GM12878 (cell line): ENCODE measurements at places on chromosomes 5 and 9. TPM values are rescaled to one million over a fixed set of nuclear protein-coding genes. Genes with fewer than 3 reads are reported as not detected.
A peak's percentile ranks its signal among the peaks of the same experiment; 100 is the strongest.

The CCDC183 gene
- total RNA-seq, result 0.27 TPM in 1 of 2 replicates, not detected in the other

The RAD50 gene
- 43.7 and 48.6 TPM in 2 replicates for total RNA-seq

The TOR1A gene
- total RNA-seq, result 31.1 and 34.0 TPM in 2 replicates

The GRM6 gene
- total RNA-seq, result not detected in 2 replicates

- no peak overlapping the region for H3K4me3 ChIP-seq
- no peaks in the 10 kb centered on the region for H3K36me3 ChIP-seq
- no peak overlapping the region for H3K27ac ChIP-seq
Measured at GRCh38 chr5:74648835-74649293, 8.3 kb upstream of the ENC1 start.

DNA sequence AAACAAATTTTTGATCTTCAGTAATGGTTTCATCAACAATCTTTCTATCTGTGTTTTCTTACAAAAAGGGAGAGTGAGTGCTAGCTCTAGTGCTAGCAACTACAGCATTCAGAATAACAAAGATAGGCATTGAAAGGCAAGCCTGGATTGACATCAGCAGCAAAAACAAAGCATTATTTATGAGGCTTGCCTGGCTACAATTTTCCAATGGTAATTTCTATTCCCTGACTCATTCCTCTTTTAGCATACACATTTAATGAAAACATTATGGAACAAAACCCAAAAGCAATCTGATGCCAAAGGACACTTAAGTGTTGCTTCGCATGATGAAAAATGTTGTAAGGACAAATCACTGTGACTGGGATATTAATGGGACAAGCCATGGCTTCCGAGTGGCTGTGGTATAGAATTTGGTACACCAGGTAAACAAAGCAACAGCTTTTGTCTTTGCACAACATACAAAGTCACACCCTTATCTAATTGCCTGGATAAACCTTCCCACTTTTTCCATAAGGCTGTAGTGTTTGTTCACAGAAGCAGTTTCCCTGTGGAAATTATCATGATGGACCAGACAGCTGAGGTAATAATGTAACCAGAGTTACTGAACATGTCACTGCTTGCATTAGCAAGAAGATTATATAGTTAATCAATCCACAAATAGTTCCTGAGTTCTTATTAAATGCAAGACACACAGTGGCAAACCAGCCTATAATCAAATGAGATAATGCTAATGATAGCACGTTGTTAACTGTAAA lies 179.8 kb upstream of the EDIL3 start:
- no peaks in the 10 kb centered on the region for H3K27me3 ChIP-seq
- H3K27ac ChIP-seq, result no peak overlapping the region
- H3K4me3 ChIP-seq, result no peak overlapping the region
- no peaks in the 10 kb centered on the region for H3K36me3 ChIP-seq
- no peak for DNase-seq

DNA sequence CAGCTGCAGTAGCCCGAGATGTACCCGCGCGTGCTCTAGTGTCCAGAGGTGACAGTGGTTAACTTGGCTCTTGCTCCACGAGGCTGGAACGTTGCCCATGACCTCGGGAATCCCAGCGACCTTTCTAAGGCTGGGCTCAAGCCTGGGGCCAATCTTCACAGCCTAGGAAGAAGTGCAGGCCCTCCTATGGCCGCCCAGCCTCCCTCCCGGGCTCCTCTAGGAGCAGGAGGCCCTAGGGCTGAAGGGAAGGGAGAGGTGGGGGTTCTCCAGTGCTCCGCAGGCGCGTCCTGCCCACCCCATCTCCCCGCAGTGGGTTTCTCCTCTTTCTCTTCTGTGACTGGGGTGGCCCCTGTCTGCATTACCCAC lies 13.3 kb downstream of the NR2F1 start:
- no peak overlapping the region for H3K27ac ChIP-seq
- H3K36me3 ChIP-seq, result no peaks in the 10 kb centered on the region
- no peak for DNase-seq
- no peaks in the 10 kb centered on the region for H3K4me1 ChIP-seq

- peak; percentile 73 for DNase-seq
- H3K36me3 ChIP-seq, result no peaks in the 10 kb centered on the region
- peaks cover 4% of the 10 kb centered on the region; the same call in 1 of the 2 replicates for H3K4me1 ChIP-seq
- H3K27ac ChIP-seq, result no peak overlapping the region
- H3K4me3 ChIP-seq, result peak overlapping the region; percentile 41; the same call in 1 of the 2 replicates
Measured at GRCh38 chr9:127698985-127699670, 7.7 kb upstream of the CFAP157 start.

DNA sequence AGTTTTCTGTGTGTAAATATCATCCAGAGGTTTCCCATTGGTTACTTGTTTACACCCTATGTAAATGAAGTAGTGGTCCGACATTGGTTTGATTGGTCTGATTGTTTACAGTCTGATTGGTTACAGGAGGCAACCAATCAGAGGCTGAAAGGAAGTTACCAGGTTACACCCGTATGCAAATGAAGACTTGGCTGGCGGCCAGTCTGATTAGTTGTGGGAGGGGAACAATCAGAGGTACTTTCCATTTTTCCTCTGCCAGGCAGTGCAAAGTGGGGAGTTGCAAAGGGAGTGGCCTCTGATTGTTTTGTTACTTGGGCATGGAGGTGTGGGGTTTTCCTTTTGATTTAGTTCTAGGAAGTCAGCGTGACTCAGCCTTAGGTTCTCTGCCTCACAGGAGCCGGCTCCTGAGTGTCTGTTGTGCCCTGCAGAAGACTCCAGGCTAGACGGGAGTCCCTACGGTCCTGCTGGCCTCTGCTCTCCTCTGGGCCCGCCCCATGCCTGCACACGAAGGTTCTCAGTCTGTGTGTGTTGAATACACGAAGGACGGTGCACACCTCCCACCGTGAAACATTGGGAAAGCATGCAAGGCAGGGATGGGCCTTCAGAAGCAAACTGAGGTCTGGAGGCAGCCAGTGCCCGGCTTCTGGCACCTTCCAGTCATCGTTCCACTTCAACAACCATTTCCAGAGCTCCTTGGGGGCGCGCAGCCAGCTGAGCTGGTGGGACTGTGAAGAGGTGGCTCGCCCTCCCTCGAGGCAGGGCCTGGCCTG lies 42.9 kb downstream of the OLFM1 start:
- DNase-seq, result peak; percentile 13
- H3K4me1 ChIP-seq, result no peaks in the 10 kb centered on the region
- H3K27me3 ChIP-seq, result no peaks in the 10 kb centered on the region
- H3K4me3 ChIP-seq, result no peak overlapping the region
- H3K36me3 ChIP-seq, result no peaks in the 10 kb centered on the region
- no peak overlapping the region for H3K27ac ChIP-seq

DNA sequence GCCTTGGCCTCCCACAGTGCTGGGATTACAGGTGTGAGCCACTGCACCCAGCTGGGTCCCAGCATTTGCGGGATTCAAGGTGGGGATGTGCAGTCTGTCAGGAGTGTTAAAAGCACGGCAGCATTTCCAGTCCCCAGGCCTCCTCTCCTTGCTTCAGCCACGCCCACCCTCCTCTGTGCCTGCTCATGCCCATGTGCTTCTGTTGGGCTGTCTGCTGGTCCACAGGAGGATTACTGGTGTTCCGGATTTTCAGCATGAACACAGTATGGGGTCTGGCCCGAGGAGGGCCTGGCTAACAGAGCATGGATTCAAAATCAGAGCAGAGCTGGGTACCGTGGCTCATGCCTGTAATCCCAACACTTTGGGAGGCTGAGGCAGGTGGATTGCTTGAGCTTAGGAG lies 5.5 kb downstream of the ARRDC1 start:
- DNase-seq, result no peak
- peaks cover 11% of the 10 kb centered on the region for H3K4me1 ChIP-seq
- no peak overlapping the region for H3K27ac ChIP-seq
- no peak overlapping the region for H3K4me3 ChIP-seq
- H3K27me3 ChIP-seq, result no peaks in the 10 kb centered on the region

DNA sequence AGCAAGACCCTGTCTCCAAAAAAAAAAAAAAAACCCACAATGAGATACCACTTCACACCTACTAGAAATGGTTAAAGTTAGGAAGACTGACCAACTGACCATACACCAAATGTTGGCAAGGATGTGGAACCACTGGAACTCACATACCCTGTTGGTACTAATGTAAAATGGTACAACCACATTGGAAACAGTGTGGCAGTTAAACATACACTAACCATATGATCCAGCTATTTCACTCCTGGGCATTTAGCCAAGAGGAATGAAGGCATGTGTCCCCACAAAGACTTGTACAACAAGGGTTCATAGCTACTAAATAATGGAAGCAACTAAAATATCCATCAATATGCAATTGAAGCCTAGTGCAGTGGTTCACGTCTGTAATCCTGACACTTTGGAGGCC lies 21.3 kb downstream of the NAIF1 start:
- no peak for DNase-seq
- H3K4me1 ChIP-seq, result no peaks in the 10 kb centered on the region
- H3K27ac ChIP-seq, result no peak overlapping the region
- no peaks in the 10 kb centered on the region for H3K36me3 ChIP-seq

DNA sequence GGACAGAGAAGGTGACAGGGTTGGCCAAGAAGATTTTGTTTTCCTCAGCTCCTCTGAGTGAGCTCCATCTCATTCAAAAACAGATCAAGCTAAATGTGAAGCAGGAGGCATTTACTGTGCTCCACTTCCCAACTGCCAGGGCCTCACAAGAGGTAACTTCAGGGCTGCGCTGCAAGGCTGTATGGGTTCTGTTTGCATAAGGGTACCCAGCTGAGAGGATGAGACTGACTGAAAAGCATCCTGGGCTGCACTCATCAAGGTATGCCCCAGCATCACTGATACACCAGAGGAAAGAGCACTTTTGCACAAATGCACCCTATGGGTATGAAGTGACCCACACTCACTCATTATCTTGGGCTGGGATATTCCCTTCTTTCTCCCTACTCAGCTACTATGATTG lies 316.2 kb upstream of the HAPLN1 start:
- DNase-seq, result no peak
- no peaks in the 10 kb centered on the region for H3K27me3 ChIP-seq
- no peaks in the 10 kb centered on the region for H3K36me3 ChIP-seq
- no peak overlapping the region for H3K27ac ChIP-seq

GRCh38 chr9:77909306-77909705 lies 122.3 kb downstream of the GNAQ start:
- no peak overlapping the region for H3K27ac ChIP-seq
- no peaks in the 10 kb centered on the region for H3K4me1 ChIP-seq
- H3K36me3 ChIP-seq, result no peaks in the 10 kb centered on the region
- H3K27me3 ChIP-seq, result no peaks in the 10 kb centered on the region
- DNase-seq, result no peak
- no peak overlapping the region for H3K4me3 ChIP-seq

DNA sequence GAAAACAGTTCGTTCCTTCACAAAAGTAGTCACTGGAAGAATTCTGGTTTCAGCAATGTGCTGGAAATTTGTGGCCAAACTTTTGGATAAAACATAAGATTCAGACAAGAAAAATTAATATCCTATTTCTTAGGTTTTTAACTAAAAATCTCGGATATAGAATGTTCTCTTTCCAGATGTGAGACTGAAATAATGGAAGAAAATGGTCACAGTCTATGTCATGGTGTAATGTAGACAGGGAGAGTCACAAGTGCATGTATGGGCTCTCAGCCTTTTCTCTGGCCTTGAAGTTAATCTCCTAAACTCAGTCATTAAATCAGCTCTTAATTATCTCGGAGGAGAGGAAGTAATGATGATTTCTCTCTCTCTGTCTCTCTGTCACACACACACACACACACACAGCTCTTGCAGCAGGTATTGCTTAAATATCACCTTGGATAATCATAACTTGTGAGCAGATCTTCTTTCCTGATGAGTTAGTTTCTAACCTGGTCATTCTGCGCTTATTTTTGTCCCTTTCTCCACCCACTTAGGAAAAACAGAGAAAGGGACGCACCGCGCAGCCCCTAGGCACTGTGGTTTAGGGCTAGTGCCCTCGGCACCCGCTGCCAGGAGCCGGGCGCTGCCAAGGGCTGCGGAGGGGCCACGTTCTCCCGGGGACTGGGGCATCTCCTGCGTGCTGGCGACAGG lies 672 bp upstream of the ITGA2 start:
- no peak overlapping the region for H3K27ac ChIP-seq
- H3K36me3 ChIP-seq, result no peaks in the 10 kb centered on the region
- peaks cover 10% of the 10 kb centered on the region for H3K27me3 ChIP-seq
- H3K4me3 ChIP-seq, result no peak overlapping the region; the same call in 1 of the 2 replicates

DNA sequence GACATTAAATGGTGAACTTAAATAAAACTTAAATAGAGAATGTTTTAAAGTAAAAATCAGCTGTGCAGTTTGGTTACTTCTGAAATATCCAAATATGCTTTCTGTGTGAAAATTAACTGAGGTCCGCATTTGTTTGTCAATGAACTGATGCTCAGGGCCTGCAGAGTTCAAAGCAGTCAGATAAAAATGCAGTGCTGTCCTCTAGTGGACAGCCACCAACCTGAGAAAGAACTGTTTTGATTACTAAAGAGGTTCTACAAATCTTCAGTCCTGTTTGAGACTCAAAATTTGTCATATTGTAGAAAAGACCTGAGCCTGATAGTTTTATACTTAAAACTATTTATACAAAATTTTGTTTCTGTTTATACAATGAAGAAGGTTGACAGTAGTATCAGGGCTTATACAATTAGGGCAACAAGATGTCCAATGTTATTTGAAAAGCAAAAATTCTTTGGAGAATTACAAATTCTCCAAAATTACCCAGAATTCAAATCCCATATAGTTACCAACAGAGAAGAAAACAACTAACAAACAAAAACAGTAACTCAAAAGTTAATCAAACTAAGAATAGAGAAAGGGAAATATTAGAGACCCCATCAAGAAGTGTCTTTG lies 232.3 kb upstream of the TBCA start:
- H3K27ac ChIP-seq, result no peak overlapping the region
- DNase-seq, result no peak
- H3K4me3 ChIP-seq, result no peak overlapping the region
- H3K4me1 ChIP-seq, result peaks cover 3% of the 10 kb centered on the region; the same call in 1 of the 2 replicates
- no peaks in the 10 kb centered on the region for H3K36me3 ChIP-seq

- H3K27me3 ChIP-seq, result 0 out of 2 replicates have a peak, but pooled peaks cover 3% of the 10 kb centered on the region
- H3K4me1 ChIP-seq, result peaks cover 12% of the 10 kb centered on the region
- H3K4me3 ChIP-seq, result no peak overlapping the region
Measured at GRCh38 chr5:139698490-139699146, 50.5 kb downstream of the CXXC5 start.

- H3K27me3 ChIP-seq, result no peaks in the 10 kb centered on the region
- peaks cover 6% of the 10 kb centered on the region for H3K4me1 ChIP-seq
- H3K27ac ChIP-seq, result no peak overlapping the region
- H3K4me3 ChIP-seq, result no peak overlapping the region
- peaks cover 14% of the 10 kb centered on the region for H3K36me3 ChIP-seq
- no peak for DNase-seq
Measured at GRCh38 chr5:154390096-154390495, 55.7 kb upstream of the SAP30L start.

- H3K4me3 ChIP-seq, result no peak overlapping the region
- peaks cover 1% of the 10 kb centered on the region for H3K27me3 ChIP-seq
- H3K27ac ChIP-seq, result no peak overlapping the region
- H3K4me1 ChIP-seq, result no peaks in the 10 kb centered on the region
- no peaks in the 10 kb centered on the region for H3K36me3 ChIP-seq
Measured at GRCh38 chr5:6584727-6585126, 48.1 kb downstream of the NSUN2 start.

GRCh38 chr9:71136696-71137095 lies 15.3 kb upstream of the TRPM3 start:
- no peaks in the 10 kb centered on the region for H3K4me1 ChIP-seq
- H3K36me3 ChIP-seq, result no peaks in the 10 kb centered on the region
- DNase-seq, result no peak
- H3K27ac ChIP-seq, result no peak overlapping the region
- no peaks in the 10 kb centered on the region for H3K27me3 ChIP-seq
